HTR-8/SVneo (cell line): ENCODE measurements at places on chromosomes 3 and 15.

GRCh38 chr3:107752202-107752990, 229.6 kb downstream of the BBX start:
- no peak for DNase-seq

DNA sequence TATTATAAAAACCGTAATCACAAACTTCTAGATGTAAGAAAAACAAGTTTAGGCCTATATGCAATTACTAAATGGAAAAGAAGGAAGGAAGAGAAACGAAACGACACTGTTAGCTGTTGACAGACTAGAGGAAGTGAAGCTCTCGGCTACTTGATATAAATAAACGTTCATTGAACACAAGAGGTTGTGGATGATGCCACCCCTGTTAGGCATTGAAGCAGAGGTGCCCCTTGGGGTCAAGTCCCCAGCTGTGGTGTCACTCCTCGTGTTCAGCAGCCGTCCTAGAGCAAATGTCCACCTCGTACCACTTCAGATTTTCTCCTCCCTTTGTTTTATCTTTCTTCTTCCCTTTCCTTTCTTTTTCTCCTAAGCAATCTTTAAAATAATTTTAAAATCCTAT, 146.5 kb upstream of the UBE2E1 start:
- no peak for DNase-seq

- DNase-seq, result no peak
Observed at GRCh38 chr15:61025781-61026180, 203.3 kb downstream of the RORA start.

DNA sequence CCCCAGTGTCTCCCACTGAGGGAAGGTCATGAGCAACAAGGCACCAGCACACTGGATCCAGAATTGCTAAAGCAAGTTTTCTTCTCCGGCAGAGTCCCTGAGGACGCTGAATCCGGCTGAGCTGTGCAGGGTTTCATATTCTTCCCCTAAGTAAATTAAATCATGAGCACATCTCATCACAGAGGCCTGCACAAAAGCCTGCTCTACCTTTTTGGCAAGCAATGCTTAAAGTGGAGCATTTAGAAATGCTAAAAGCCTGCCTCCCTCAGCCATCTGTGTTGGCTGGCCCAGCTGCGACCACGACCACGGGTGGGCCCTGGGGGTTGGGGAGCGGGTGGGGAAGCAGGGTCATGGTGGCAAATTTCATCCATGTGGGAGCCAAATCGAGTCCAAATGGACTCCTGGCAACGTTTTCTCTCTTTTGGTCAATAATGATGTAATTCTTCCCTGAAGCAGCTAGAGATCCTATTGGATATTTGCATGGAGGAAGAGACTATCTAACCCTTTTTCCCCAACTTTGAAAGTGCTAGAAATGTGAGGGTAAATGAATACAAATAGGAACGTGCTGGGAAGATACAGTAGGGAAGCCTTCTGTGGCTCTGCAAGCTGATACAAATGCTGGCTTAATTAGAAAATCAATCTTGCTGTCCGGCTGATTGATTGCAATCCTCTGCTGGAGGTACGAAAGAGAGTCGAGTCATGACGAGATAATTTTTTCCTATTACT, 532.8 kb upstream of the TBL1XR1 start:
- DNase-seq, result no peak

GRCh38 chr3:192802957-192803899, 75.9 kb upstream of the FGF12 start:
- DNase-seq, result no peak

DNA sequence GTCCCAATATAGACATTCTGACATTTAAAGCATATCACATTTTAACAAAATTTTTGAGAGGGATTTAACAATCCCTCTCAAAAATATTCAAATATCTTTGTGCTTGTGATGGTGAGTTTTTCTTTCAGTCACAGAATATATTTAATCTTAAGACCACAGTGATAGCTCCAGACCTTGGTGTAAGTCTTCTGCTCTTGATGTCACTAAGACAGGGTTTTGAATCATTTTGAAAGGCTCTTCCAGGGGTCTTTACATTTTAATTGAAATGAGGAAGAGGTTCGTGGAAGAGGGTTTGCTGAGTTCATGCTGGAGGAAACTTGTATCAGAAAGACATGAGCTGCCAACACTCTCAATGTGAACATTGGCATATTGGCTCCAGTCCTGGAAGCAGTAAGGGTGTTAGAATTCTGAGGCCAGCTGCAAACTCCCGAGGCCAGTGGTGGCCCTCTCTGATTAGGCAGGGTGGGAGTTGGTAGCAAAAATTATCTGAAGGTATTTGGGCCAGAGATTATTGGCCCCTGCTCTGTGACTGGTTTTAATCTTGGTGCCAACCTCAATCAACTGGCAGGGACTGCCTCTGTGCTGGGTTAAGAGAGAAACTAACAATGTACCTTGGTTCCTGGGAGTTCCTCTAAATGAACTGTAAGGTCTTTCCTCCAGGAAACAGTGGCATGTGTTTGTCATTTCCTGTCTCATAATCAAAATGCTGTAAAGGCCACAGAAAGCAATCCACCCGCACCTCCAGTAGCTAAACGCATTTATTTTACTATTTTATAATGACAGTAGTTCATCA, 5.3 kb downstream of the POU1F1 start:
- DNase-seq, result no peak

- no peak for DNase-seq
Observed at GRCh38 chr15:45948181-45948621, 313.4 kb downstream of the SQOR start.

DNA sequence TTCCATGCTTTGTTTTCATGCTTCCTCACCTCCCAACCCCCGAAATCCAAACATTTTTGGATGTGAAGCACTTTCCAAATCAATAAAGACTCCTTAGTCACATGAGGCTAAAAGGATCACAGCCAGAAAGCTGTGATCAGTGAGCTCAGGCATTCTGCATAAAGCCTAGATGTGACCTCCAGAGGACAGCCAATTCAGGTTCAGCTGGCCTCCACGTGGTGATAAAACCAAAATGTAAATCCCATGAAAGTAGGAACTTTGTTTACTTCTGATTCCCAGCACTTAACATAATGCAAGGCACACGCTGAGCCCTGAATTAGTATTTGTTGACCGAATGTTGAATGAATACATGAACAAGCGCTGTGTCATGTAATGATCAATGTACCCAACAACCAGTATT, 249.5 kb upstream of the EOMES start:
- no peak for DNase-seq

- no peak for DNase-seq
Observed at GRCh38 chr3:189108067-189108466, 63.7 kb upstream of the TPRG1 start.

- DNase-seq, result no peak
Observed at GRCh38 chr3:70606018-70606417, 293.6 kb upstream of the MDFIC2 start.

- DNase-seq, result peak; percentile 49
Observed at GRCh38 chr3:156604642-156605144, 49.8 kb upstream of the SSR3 start.

GRCh38 chr3:16881896-16882630, 2.7 kb upstream of the PLCL2 start:
- DNase-seq, result no peak

DNA sequence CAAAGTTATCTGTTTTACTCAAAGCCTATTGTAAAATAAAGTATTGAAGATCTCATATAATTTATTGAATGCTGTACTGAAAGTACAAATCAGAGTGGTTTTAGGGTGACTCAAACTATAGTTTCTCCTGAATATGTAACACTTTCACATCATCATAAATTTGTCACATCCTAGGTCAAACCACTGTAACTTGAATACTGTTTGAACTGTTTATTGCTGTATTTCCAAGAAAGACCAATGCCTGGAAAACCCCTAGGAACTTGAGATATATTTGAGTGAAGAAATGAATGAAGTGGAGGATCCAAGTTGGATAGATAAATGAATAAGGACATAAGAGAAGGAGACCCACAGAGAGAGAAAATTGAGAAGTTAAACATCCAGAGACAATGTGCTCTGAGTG, 348.2 kb downstream of the GRM7 start:
- DNase-seq, result no peak

GRCh38 chr15:100734586-100734985, 132.2 kb downstream of the ASB7 start:
- no peak for DNase-seq
